Activated CD8-positive, alpha-beta memory T cell treated with anti-CD3 and anti-CD28 coated beads for 1 hour (primary cell): ENCODE measurements at places on chromosomes 11 and 22.

DNA sequence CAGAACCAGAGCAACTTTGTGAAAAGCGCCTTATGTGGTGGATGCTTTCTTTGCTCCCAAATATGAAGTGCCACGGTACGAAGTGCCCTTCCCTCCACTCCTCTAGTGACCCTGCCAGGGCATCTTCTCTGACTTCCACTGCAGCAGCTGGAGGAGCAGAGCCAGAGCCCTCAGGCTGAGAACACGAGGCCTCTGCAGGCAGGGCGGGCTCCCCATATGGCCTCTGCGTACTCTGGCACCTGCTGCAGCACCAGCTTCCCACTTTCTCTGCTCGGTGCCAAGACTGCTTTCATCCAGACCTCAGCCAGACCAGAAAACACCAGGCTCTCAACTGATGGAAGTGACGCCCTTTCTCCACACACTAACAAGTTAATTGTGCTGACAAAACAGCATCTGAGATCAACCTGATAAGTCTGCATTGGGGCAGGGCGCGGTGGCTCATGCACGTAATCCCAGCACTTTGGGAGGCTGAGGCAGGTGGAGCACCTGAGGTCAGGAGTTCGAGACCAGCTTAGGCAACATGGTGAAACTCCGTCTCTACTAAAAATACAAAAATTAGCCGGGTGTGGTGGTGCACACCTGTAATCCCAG lies 12.8 kb downstream of the UFD1 start:
- no peak for DNase-seq

- no peak for DNase-seq
Measured at GRCh38 chr22:22746963-22747933, 102.8 kb downstream of the GGTLC2 start.

GRCh38 chr11:45778341-45778740 lies 26.6 kb upstream of the SLC35C1 start:
- no peak for DNase-seq

DNA sequence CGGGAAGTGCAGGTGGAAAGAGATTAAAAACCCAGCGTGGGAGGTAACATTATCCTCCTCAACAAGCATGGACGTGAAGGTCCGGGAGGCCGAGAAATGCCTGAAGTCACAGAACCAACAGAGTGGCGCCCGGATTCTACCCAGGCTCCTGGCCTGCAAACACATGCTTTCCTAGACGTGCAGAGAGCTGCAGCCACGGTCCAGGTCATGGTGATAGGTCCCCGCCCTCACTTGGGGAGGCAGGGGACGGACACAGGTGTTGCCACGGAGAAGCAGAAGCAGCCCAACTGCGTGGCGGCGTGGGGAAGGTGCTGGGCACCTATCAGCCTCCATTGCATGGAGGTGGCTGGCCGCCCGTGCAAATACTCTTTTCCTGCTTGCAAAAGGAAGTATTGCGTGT lies 148.8 kb downstream of the MPPED1 start:
- no peak for DNase-seq

DNA sequence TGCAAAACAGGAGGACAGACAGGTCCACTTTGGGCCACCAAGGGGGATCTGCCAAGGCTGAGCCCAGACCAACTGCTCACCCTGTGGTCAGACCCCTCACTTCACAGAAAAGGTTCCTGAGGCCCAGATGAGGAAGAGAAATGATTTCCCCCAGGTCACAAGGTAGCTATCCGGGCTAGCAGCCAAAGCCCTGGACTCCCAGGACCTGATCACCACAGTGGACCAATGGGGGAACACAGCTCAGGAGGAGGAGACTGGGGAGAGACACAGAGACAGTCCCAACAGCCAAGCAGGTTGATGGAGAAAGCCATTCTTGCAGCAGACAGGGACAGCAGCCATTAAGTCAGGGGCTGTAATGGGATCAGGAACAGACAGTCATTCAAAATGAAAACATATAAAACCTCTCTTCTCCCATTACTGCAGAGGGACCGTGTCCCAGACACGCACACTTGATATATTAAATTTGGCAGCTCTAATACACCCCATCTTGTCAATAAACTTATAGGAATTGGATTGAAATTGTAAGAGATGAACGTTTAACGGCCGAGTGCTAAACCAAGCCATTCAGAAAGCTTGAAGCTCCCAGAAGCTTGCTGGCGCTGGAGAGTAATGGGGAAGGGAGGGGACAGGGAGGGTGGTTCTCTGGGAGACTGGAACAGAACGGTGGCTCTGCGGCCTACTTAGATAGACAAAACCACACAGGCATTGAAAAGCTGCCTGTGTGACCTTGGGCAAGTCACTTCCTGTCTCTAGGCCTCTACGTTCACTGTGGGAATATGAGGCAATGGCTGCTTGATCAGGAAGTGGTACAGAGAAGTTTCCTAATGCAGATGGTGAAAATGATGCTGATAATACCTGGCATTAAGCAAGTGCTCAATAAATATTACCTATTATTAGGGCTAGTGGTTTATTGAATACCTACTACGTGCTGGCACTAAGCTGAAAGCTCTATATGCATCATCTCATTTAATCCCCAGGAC lies 16.0 kb downstream of the ZMAT5 start:
- DNase-seq, result no peak

- no peak for DNase-seq
Measured at GRCh38 chr11:70466154-70466553, 67.8 kb downstream of the CTTN start.

DNA sequence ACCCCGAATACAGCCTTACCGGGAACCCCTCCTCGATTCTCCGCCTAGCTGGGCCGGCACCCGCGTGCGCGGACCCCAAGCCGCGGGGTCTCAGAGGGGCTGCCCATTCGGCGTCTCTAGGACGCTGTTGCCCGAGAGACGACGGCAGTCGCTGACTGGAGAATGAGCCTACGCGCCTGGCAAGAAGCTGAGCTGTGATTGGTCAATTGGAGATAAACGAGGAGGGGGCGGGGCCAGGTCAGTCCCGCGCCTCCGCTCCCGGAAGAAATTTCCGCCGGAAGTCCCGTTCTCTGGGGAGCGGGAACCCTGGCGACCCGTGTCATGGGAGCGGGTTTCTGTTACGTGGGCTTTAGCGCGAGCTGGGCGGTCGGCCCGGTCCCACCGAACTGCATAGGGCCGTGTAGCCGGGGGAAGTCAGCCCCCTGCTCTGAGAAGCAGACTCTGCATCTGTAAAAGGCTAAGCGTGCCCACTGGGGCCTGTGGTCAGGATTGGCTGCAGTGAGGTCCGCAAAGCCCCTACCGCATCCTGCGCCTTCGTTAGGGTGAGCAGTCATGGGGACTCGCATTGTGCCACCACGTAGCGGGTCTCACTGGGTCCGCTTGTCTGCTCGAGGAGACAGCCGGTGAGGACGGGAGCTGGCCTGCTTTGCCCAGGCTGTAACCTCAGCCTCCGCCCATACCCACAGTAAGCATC lies at the start of gene EFCAB6:
Gene EFCAB6 (minus strand): TSS at position 157 of the 694 bp plus-strand sequence. CDS start 29,987 bp downstream, outside the sequence.
- DNase-seq, result peak; percentile 81

DNA sequence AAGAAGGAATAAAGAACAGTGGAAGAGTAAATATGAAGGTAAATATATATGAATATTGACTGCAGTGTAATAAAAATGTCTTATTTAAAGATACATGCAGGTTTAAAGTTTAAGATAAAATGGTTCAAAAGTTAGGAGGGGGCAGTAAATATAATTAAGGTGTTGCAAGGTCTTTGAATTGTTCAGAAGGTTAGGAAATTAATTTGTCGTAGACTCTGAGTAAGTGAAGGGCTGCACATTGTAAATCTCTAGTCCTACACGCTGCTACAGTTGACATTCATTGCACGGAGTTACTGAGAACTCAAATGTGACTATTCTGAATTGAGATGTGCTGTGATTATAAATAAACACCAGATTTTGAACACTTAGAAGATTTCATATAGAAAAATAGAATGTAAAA lies 69.8 kb upstream of the PRODH start:
- no peak for DNase-seq

DNA sequence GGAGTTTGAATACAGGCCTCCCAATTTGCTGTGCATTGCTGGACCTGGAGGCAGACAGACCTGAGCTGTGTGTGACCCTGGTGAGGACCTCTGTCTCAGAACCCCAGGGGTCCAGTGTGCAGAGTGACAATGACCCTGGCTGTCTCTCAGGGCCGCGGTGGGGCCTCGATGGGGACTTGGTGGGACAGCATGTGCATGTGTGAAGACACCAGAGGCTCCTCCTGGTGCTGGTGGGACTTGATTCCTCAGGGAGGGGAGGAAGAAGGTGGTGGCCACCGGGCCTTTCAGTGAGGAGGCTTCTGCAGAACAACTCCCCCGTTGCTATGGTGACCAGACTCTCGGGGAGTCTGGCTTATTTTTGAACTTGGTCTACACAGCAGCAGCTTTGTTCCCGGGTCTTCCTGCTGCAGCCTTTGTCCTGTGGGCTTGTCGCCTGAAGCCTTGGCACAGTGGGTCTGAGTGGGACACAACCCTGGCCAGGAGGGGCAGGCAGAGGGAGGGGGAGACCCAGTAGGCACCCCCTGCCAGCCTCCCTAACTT lies 35.3 kb downstream of the MCM5 start:
- no peak for DNase-seq

- DNase-seq, result no peak
Measured at GRCh38 chr11:93654226-93654625, 7.3 kb upstream of the CEP295 start.

DNA sequence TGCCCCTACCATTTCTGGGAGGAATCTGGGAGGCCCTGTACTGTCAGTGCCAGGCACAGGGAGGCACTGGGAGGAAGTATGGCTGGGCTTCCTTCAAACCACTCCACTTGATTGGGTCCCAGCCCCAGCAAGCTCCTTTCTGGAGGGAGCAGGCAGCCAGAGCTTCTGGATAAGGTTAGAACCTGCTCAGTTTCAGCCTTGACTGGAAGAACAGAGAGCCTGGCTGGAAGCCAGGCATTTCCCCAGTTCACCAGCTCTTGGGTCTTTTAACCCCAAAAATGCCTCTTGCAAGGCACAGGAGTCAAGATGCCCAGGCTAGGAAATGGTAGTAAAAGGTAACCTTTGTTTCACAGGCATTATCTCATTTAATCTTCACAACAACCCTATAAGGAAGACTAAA lies 9.0 kb upstream of the KCTD14 start:
- no peak for DNase-seq

DNA sequence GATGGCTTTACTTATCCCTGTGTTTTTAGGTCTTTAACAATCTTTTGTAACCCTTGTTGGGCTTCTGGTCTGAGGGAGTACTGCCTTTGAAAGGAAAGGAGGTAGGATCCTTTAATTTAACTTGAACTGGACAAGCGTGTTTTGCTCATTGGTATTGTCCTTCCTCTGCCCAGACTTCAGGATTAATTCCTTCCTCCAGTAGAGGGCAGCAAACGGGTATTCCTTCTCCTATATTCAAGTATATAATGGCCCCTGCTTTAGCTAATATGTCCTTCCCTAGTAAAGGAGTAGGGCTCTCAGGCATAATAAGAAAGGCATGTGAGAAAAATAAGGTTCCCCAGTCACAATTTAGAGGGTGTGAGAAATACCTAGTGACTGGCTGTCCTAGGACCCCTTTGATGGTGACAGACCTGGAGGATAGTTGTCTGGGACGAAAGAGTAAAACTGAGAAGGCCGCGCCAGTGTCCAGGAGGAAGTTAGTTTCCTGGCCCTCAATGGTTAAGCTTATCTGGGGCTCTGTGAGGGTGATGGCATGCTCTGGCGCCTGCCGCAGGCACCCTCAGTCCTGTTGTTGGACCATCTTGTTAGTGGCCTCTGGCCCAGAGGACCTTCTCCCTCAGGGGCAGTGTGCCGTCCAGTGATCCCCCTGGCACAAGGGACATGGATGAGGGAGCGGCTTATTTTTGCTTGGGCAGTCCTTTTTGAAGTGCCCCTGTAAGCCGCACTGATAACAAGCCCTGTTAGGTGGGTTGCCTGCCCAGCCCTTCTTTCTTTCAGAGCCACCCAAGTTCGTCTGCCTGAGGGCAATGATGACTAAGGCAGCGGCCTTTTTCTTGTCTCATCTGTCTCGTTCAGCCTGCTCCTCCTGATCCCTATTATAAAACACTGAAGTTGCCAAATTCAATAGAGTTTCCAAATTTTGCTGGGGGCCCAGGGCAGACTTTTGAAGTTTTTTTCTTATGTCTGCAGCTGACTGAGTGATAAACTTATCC lies 51.8 kb downstream of the C11orf71 start:
- DNase-seq, result no peak

DNA sequence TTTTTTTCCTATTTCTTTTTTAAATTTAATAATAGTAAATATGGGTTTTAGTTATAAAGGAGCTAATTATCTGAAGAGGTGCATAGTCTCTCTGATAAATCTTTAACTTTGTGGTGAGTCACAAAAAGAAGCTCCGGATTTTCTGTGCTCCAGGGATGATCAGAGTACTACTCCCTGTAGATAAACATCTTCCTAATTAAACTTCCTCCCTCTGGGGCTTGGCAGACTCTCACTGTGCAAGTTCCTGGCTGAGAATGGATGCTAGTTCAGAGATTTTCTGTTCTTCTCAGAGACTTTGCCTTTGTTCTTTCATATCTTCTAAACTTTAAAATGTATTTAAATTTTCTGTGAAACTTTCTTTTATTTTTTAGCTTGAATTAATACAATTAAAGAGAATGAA lies at the start of gene OR10G7:
Gene OR10G7 (minus strand): TSS at position 72 of the 400 bp plus-strand sequence. CDS start 2,324 bp downstream, outside the sequence.
- DNase-seq, result no peak

DNA sequence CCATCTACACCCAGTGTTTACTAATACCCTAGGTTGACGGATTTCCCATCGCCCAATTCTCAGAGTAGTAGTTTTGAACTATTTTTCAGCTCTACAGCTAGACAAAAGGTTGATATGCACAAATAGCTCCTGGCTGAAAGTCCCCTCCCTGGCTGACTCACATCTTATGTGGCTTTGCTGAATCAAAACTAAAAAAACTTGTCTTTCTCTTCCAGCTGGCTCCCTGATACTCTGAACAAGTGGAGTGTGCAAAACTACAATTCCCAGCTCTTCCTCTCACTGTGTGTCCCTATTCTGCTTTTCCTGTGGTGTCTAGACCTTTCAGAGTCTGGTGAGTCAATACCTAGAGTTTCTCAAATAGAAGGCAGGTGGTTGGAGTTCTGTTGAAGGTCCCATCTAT lies 12.7 kb upstream of the LARGE1 start:
- DNase-seq, result no peak

- no peak for DNase-seq
Measured at GRCh38 chr11:79960461-79960860, 519.6 kb upstream of the TENM4 start.

- no peak for DNase-seq
Measured at GRCh38 chr11:76166314-76166713, 40.0 kb downstream of the WNT11 start.

DNA sequence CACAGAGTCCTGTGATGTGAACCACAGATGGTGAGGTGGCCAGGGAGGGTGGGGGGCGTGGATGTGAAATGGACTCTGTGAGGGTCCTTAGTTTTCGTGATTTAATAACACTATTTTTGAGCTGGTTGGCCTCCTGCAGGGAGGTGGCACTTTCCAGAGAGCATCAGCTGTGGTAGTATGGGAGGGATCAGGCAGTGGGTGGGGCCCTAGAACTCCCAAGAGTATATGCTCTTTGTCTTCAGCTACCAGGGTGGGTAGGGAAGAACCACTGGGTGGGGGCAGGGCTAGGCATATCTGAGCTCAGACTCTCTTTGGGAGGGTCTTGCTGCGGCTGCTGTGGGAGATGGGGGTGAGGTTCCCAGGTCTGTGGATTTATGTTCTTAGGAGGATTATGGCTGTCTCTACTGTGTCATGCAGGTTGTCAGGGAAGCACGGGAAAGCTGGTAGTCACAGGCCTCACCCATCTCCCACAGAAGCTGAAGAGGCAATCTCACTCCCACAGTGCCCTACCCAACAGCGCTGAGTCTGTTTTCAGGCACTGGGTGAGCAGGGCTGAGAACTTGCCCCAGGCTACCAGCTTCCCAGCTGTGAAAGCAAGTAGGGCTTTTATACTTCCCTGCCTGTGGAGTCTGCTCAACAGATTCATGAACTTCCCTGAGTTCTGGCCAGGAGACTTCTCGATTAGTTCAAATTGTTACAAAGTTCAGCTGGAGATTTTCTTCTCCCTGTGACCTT lies 47.9 kb upstream of the SNX19 start:
- DNase-seq, result no peak

GRCh38 chr11:13134066-13134465 lies 125.0 kb downstream of the RASSF10 start:
- no peak for DNase-seq
